T-cell (primary cell): ENCODE measurements at places on chromosomes 1 and 21.

- DNase-seq = no peak
Measured at GRCh38 chr1:87132284-87132870, 196.3 kb upstream of the LMO4 start.

- no peak for DNase-seq
Measured at GRCh38 chr1:184419350-184420161, 32.7 kb downstream of the C1orf21 start.

DNA sequence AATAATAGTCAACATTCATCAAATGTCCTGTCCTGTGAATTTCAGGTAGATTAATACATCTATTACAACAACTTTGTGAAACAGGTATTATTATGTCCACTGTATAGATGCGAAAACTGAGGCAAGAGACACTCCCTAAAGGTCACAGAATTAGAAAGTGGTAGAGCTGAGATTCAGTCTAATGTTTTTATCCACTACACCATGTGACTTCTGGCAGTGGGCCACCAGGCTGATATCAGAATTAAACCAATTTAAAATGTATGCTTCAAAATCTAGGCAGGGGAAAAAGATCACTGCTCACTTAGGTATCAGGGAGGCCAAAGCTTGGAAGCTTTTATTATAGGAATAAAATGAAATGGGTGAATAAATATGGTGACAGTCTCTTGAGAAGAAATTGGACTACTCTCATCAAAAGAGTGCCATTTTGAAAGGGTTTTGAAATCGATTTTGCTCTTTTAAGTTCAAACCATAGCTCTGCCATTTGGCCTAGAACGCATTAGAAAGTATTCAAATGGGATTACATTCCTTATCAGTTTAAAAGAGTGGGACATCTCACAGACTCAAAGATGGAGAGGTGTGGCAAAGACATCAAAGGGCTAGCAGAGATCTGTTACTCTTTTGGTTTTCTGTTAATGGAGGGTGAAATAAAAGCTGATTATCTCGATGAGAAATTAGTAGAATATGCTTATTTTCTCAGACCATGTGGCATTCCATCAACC, 1.9 kb downstream of the DDAH1 start:
- no peak for DNase-seq

- DNase-seq = no peak
Measured at GRCh38 chr1:96253246-96254035, 468.1 kb upstream of the PTBP2 start.

DNA sequence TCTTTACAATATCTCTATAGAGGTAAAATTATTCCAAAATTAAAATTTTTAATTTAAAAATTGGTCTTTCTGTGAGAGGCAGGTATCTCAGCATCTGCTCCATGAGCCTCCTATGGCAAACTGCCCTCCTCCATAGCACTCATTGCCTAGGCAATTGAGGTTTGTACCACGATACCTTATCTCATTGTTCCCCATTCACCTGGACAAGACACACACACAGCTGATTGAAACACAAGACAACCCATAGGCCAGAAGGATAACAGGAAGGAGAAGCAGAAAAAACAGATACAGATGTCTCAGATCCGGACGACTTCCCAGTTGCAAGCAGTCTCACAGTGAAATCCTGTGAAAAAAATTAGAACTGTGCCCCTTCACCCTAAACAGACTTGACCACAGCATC, 24.3 kb downstream of the RHBDL2 start:
- DNase-seq = no peak

DNA sequence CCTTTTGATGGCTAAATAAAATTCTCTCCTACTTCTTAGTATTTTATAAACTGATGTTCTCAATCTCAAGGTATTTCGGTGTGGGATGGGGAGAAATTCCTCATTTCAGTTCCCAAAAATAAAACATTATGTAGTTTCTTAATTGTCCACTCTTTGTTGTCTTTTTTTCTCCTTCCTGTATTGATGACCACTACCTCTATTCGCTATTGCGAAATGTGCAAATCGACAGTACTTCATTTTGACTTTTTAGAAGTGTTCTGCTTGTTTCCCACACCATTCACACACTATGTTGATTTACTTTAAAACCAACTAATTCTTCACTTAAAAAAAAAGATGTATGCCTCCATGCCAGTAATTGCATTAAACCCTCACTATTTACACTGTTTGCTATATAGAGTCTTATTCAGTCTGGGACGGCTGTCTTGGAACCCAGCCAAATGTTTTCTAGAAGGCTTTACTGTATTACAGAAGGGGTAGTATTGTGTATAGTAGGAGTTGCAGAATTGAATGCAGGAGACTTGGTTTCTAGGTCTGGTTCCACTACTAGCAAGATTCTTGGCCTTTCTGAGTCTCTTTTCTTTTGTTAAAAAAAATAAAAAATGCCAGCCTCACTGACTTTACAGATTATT, 5.6 kb downstream of the RNF2 start:
- no peak for DNase-seq

- DNase-seq = no peak
Measured at GRCh38 chr1:152039461-152039860, 2.7 kb upstream of the S100A11 start.

GRCh38 chr21:44093761-44094160, 13.4 kb upstream of the PWP2 start:
- DNase-seq = no peak

GRCh38 chr1:247156787-247157232, 15.0 kb downstream of the ZNF124 start:
- no peak for DNase-seq

DNA sequence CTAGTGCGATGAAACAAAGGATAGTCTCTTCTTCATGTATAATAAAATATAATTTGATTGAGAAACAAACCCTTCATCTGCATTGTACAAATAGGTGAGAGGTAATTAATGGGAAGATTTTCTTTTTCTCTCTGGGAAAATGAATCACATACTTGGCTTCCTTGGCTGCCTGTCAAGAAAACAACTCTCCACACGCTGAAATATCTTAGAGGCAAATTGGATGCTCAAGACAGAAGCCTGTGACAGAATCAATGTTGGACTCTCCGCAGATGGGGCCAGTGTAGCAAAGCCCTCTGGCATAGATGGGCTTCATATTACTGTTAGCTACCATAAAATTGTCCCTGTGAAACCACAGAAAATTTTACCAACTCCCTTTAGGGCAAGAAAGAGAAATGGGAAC, 186.6 kb downstream of the GRIK1 start:
- no peak for DNase-seq

DNA sequence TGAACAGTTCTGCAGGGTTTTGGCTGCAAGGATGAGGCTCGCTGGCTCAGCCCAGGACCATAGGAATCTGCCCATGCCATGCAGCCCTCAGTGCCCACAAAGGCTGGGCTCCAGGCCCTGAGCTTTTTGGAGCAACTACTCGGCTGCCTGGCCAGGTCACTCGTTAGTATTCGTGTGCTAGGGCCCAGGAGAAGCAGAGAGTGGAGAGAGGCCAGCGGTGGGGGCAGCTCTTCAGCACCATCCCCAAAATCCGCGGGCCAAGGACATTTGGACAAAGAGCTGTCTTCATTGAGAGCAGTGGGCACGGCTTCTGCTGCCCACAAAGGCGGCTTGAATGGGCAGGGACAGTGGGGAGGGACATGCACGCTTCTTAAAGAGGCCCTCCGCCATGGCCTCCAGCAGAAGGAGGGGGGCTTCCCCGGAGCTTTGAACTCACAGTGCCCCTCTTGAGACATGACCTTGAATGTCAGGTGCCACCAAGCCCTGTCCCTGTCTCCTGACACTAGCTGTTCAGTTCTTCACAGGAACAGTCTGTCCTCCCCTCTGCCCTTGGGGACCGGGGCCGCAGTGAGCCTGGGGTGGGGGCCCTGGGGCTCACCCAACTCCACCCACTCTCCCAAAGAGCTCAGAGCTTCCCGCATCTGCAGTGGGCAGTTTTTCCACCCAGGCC, 106.1 kb upstream of the ARHGEF16 start:
- DNase-seq = no peak

- DNase-seq = no peak
Measured at GRCh38 chr1:45926330-45926729, 122.9 kb downstream of the MAST2 start.

GRCh38 chr1:201708085-201708512, 120.9 kb upstream of the IPO9 start:
- no peak for DNase-seq

GRCh38 chr1:44233593-44233992, 20.3 kb downstream of the DMAP1 start:
- DNase-seq = no peak

GRCh38 chr1:80217377-80217986, 1211.0 kb upstream of the ADGRL4 start:
- DNase-seq = no peak
